ENCODE measurements at places on chromosomes 2 and 18.

GRCh38 chr18:4524096-4524495, 69.0 kb upstream of the DLGAP1 start:
- no peak for DNase-seq

- DNase-seq: no peak
Observed at GRCh38 chr2:193112986-193113385, 918.3 kb upstream of the TMEFF2 start.

- no peak for DNase-seq
Observed at GRCh38 chr2:221514305-221515040, 57.6 kb downstream of the EPHA4 start.

DNA sequence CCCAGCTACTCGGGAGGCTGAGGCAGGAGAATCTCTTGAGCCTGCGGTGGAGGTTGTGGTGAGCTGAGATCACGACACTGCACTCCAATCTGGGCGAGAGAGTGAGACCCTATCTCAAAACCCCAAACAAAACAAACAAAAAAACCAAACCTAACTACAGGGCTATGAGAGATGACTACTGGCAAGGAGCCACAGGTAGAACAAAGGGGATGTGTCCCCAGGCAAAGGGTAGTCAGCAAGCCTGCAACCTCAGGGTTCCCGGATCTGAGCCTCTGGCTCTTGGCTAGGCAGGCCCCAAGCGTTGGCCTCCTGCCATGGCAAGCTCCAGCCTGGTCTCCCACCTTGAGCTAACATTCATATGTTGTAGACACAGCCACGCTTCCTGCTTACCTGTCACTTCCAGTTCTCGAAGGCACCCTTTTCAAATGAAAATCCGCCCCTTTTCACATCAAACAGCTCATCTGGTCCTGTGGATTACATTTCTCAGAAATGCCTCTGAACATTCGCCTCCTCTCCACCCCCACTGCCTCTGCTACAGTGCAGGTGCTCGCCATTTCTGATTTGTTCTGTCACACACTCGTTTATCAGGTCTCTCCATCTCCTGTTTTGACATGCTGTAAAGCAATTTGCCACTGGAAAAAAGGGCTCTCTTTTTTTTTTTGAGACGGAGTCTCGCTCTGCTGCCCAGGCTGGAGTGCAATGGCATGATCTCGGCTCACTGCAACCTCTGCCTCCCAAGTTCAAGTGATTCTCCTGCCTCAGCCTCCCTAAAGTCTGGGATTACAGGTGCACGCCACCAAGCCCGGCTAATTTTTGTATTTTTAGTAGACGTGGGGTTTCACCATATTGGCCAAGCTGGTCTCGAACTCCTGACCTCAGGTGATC, 13.1 kb upstream of the ACTR3 start:
- DNase-seq: no peak

DNA sequence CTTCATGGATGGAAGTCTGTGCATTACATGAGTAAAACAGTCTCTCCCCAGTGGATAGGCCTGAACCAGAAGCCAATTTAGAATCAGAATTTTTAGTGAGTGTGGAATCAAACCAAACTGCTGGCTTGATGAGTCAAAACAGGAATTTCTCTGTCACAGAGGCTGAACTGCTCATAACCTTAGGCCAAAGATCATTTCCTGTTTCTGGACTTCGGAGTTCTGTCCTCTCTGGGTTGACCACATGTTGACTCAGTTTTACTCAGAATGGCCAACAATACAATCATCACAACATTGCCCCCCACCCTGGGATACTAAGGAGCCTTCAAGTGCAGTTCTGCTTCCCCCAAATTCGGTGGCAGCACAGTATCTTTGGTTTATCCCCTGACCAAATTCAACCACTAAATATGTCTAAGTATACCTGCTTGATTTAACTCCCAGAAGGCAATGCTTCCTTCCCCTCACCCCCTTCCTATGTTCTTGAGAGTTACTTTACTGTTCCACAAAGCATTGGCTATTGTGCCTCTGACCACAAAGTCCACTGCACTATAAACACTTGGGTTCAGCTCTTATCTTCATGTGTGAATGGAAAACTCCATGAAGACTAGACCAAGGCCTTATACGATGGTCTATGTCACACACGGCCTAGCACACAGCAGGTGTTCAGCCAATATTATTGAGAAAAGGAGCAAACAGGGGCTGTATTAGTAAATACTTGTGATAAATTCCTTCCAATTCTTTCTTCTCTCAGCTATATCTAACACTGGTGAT, 67.8 kb downstream of the NXPH2 start:
- no peak for DNase-seq

- peak; percentile 65 for DNase-seq
Observed at GRCh38 chr2:236352761-236353593, 88.8 kb upstream of the ASB18 start.

- no peak for DNase-seq
Observed at GRCh38 chr2:239293775-239294430, 106.9 kb downstream of the HDAC4 start.

GRCh38 chr2:190210471-190210870, 109.2 kb downstream of the HIBCH start:
- no peak for DNase-seq

DNA sequence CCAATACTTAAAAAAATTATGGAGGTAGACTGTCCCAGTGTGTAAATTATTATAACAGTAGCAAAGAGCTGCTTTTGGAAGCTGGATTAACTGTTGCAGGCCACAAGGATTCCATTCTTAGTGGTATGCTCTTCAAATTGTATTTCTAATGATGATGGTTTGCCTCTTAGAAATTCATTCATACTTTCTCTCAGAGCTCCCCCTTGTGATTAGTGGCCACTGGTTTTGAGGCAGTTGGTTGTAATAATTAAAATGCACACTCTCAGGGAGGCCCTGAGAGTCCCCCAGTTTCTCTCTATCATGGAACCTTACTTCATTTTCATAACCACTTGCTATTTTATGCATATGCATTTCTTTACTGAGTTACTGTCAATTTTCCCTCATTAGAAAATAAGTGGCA, 122.5 kb downstream of the PLA2R1 start:
- DNase-seq: no peak

DNA sequence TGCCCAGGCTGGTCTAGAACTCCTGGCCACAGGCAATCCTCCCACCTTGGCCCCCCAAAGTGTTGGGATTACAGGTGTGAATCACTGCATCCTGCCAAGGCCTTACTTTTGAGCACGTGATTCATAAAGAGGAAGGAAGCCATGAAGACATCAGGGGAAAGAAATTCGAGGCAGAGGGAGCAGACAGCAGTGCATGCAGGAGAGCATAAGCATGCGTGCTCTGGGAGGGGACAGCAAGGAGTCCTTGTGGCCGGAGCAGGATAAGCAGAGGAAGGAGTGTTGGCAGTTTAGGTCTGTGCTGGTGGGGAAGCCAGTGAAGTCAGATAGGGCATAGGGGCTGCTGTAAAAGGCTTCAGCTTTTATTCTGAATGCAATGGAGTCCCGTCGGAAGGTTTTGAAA, 400.5 kb upstream of the RAB12 start:
- no peak for DNase-seq

GRCh38 chr2:216810399-216811160, 49.3 kb downstream of the TNP1 start:
- no peak for DNase-seq

GRCh38 chr18:7666195-7666776, 99.2 kb downstream of the PTPRM start:
- DNase-seq: no peak

GRCh38 chr18:6776188-6776587, 46.7 kb downstream of the ARHGAP28 start:
- no peak for DNase-seq

GRCh38 chr18:47912343-47912742, 18.1 kb downstream of the SMAD2 start:
- no peak for DNase-seq

GRCh38 chr2:74080346-74080745, 67.4 kb downstream of the BOLA3 start:
- no peak for DNase-seq

DNA sequence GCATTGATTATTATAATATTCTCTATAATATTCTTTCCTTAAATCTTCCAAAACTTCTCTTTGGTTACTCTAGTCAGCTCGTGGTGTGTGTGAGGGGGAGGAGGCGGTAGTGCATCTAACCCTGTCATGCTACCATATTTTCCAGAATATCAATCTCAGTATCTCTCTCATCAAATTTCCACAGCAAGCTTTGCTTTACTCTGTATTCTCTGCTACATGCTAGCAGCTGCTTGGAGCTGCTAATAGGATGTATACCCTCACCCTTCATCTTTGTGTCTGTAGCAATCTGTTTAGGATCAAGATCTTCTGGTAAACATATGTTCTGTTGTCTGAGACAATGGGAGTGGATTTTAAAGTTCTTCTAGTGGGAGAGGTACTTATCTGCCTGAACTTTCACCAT, 303.8 kb upstream of the KLHL14 start:
- no peak for DNase-seq

DNA sequence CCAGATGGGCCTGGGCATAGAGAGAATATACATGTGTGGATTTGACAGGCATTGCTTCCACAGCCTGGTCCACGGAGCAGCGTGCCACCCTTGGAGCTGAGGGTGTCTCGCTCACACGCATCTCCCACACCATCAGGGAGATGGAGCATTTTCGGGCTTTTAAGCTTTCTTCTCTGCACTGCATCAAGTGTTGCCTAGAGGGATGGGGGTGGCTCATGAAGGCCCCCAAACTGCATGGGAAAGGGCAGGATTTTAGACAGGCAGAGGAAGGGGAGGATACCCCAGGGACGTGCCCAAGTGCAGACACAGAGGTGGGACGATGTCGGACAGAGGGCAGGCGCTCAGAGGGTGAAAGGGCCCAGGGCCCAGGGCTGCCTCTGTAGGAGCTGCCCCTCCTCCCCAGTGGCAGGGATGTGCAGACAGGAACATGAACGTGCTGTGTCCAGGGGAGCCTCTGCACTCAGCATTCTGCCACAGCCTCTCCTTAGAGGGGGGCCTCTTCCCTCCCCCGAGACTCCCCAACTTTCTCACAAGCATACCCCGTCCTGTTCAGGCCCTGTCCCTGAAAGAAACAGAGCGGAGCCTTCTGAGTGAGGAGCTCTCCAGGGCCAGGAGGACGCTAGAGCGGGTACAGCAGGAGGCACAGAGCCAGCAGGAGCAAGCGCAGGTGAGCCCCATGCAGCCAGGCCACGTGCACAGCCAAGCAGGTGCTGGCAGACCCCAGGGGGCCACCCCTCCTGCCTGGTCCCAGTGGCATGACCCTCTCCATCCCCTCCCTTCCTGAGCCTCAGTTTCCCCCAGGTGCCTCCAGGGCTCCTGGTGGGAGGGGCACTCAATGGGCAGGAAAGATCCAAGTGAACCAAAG, 42.9 kb upstream of the SNED1 start:
- no peak for DNase-seq

- DNase-seq: no peak
Observed at GRCh38 chr2:52698408-52698807, 1069.2 kb upstream of the CHAC2 start.

- no peak for DNase-seq
Observed at GRCh38 chr2:163808406-163808805, 72.6 kb upstream of the FIGN start.

All from retina (tissue), 1 donor.